Stimulated activated CD8-positive, alpha-beta memory T cell treated with anti-CD3 and anti-CD28 coated beads, Interleukin-7, amount 100 ng/mL, for 1 hour (primary cell): ENCODE measurements at places on chromosomes 12 and 14.

DNA sequence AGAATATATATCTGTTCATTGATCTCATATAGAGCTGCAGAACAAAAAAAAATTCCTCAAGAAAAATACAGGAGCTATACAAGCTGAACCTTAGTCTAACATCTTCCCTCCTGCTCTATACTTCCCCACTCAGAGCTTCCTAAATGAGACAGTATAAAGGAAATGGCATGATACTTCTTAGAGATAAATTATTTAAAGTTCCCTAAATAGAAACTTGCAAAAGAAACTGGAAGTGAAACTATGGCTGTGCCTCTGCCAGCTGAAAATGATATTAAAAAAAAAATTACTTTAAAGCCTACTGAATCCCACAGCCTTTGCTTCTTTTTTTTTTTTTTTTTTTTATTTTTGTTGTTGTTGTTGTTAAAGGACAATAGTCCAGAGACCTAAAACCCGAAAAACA is 11.6 kb upstream of the NEK9 start:
- no peak for DNase-seq

- no peak for DNase-seq
Measured at GRCh38 chr12:12612358-12612757, 682 bp downstream of the CREBL2 start.

DNA sequence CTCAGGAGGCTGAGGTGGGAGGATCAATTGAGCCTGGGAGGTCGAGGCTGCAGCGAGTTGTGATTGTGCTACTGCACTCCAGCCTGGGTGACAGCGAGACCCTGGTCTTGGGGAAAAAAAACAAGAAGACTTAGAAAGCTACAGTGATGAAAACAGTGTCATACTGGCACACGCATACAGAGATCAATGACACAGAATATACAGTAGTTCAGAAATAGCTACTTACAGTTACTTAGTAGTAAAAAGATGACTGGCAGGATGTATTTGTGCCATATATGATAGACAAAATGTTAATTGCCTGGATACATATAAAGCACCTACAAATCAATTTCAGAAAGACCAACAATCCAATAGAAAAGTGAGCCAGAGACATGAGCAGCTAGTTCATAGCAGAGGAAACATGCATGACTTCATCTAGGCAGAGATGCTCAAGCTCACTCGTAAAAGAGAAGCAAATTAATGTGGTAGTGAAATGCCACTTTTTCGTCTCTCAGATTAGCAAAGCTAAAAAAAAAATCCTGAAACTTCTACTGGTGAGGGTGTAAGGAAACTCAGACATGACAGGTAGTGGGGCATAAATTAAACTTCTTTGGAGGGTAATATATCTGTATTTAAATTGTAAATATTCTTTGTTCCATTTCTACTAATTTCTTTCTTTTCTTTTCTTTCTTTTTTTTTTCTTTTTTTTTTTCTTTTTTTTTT is 2.5 kb upstream of the ALDH2 start:
- DNase-seq, result no peak

DNA sequence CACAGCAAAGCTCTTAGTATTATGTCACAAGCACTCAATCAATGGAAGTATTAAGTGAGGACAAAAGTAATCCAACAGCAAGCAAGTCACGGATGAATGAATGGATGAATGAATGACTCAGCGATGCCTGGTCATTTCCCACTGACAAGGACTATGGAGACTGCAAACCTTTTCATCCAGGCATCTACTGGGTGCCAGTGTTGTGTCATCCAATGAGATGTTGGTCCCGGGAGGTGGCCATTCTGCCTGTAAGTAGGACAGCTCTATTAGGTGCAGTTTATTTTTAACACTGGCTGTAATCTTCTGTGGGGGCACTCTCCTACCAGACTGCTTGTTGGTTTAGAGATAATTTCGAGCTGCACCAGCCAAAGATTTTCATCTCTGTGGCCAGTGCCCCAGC is 39.4 kb downstream of the STAB2 start:
- DNase-seq, result no peak

- DNase-seq, result no peak
Measured at GRCh38 chr12:49295082-49295936, at the start of gene PRPH. PRPH (plus strand) TSS chr12:49295147; CDS start chr12:49295201, 54 bp downstream.

- no peak for DNase-seq
Measured at GRCh38 chr12:102024765-102025164, 37.0 kb downstream of the WASHC3 start.

DNA sequence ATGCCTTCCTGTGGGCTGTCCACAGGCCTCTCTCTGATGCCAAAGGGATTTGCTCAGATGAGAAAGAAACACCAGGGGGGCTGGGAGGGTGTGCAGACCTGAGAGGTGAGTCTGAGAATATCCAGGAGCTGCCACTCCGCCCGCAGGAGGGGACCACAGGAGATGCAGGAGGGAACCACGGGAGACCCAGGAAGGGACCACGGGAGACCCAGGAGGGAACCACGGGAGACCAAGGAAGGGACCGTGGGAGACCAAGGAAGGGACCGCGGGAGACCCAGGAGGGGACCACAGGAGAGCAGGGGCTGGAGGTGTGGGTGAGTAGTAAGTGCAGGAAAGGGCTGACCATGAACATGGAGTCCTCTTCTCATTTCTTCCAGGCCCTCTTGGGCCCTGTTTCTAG is 74.6 kb upstream of the SFSWAP start:
- DNase-seq, result no peak

GRCh38 chr12:117872546-117873169 is 96.1 kb downstream of the KSR2 start:
- no peak for DNase-seq

- DNase-seq, result no peak
Measured at GRCh38 chr12:115424003-115424402, 740.0 kb upstream of the TBX3 start.

DNA sequence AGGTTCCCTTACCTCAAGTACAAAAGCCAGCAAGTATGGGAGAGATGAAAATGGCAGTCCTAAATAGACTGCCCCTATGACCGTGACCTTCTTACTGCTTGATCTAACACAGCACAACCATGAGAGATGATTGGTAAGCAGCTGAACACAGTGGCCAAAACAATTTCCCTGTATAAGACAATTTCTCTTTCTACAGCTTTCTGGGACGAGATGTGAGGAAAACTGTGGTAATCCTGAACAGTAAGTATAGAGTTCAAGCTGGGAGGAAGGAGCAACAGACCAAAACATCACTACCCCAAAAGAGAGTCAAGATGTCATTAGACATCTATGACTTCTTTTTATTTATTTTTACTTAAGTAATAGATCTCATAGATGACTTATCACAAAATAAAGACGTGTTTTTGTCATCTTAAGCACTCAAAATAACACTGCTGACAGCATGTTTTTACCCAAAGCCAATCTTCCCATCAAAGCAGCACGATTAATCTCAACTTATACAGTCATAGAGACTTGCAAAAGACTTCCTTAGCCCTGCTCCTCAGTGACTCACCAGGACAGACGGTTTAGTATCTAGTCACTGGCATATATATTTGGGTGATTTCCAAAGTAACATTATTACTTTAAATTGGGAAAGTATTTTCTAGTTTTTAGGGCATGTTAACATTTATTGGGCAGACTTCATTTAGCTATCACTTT is 3.7 kb downstream of the TMEM52B start:
- DNase-seq, result no peak

- DNase-seq, result no peak
Measured at GRCh38 chr14:44316647-44317440, 190.2 kb downstream of the FSCB start.

DNA sequence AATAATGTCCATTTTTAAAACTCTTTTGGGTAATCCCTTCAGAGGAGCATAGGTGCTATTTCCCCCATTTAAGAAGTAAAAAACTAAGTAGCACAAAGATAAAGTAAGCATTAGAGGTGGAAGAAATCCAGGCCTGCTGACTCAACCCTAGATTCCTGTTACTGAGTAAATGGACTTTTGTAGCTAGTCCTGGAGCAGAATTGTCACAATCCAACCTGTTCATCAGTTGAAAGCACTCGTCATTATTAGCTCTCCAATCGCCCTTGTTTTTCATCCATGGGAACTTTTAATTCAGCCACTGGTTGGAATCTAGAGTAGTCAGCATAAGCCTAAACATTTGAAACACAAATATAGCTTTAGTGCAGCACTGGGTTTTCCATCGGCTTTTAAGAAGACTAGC is 139.5 kb upstream of the AMIGO2 start:
- no peak for DNase-seq

- DNase-seq, result no peak
Measured at GRCh38 chr14:93727039-93727740, 61.1 kb downstream of the PRIMA1 start.

DNA sequence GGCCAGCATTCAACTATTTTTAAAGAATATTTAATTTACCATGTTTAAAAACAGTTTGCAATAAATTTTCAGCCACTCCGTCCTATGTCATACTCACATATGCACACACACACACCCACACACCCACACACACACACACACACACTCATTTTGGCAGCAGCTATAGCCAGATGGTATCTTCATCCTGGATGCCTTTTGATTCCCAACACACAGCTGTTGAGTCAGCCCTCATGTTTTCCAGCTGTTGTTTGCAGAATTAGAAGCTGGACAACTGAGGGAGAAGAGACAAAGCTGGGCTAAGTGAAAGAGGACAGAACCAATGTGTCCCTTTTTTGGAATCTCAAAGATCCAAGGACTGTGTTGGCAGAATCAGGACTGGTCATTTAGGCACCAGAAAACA is 80.0 kb upstream of the EGLN3 start:
- DNase-seq, result no peak

DNA sequence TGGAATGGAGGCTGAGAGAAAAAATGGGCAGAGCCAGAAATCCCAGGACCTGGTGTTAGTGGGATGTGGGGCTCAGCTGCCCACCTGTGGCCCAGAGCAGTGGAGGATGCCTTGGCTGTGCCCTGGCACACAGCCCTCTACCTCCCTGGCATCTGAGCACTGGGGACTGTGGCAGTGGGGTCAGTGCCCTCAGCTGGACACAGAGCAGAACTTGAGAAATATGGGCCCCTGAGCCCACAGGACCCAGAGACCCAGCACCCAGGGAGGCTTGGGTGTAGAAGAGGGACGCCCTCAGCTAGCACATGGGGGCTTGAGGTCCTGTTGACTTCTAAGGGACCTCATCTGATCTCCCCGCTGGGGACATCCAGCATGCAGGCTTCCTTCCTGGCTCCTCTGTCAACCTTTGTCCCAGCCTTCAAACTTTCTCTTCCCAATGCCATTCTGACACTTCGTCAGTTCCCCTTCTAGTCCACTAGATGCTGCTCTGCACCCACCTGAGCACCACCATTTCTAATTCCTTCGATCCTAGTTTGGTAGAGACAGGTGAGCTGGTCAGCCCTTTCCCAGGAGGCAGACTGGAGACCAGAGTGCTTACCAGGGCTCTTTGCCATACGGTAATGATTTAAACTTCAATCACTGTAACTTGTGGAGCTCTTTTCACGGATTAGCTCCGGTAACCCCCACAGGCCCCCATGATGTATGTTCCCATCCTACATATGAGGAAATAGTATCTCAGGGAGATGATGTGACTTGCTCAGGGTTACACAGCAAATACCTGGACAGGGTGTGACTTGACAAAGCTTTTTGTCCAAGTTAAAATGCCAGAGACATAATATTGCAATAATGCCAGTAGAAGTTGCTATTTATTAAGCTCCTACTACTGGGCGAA is 143.7 kb downstream of the ASCL4 start:
- DNase-seq, result no peak

- no peak for DNase-seq
Measured at GRCh38 chr12:122872815-122873361, 23.0 kb downstream of the VPS37B start.

DNA sequence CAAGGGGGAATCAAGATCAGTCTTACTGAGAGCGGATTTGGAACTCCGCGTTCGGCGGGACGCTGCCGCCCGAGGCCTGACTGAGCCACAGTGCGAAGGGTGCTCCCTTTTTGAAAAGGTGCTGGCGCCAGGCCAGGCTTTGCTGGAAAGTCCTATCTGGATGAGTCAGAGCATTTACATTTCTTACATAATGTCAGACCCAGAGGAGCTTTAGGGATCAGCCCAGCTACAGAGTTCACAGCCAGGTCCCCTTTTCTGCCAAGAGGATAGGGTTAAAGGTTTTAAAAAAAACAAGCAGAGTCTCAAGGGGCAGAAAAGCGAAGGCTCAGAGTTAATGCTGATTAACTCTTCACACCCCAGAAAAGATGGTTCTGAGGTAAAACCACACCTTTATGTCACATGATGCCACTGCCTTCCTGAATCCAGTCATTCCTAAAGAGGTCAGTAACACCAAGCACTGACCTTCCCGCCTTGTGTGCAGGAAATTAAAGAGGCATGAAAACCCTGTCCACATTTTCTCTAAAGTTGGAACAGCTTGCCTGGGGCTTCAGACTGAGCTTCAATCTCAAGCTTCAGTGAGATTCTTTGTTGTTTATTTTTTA is 11.7 kb upstream of the FBXL14 start:
- DNase-seq, result no peak

GRCh38 chr12:25574761-25575160 is 21.7 kb upstream of the LMNTD1 start:
- DNase-seq, result no peak

DNA sequence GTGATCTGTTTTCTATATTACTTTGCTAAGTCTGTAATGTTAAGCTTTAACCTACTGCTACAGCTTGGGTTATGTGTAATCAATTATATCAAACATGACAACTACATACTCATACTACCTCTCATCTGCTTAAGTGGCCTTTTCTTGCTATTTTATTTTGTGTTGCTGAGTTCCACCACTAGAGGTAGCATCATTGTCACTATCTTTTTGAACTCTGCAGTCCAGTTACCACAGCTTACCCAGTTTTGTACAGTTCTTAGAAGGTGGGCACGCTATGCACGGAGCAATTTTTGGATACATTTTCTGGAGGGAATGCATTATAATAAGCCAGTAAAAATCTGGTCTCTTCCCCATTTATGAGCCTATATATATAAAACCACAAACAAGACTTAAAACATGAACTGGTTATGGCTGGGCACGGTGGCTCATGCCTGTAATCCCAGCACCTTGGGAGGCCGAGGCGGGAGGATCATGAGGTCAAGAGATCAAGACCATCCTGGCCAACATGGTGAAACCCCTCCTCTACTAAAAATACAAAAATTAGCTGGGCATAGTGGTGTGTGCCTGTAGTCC is 48.5 kb downstream of the SAV1 start:
- no peak for DNase-seq

- DNase-seq, result no peak
Measured at GRCh38 chr14:41137741-41138140, 468.9 kb upstream of the LRFN5 start.
